GF-D8 (cell line): ENCODE measurements at places on chromosomes 3 and 15.

DNA sequence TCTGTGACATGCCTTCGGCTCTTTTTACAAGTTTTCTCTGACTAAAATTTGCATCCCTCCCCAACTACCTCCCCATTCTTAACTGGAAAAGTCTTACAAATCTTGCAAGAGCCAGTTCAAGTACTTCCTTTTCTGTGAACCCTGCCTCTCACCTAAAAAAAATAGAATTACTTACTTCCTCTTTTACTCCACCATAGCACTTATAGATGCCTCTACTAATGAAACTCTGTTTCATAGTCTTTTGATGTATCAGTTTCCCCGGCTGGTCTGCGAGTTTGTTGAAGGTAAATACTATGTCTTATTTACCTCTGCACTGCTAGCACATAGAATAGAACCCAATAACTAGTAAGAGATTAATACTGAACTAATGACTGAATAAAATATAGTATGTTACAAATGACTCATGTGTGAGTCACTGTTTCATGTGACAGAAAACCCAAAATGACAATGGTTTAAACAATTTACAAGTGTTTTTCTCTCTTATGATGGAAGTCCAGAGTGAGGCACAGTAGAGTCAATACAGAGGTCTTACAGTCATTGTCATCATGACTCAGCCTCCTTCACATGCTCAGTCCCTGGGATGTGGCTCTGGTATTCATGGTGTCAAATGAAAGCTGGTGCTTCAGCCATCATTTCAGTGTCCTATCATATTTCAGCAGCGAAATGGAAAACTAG lies 393.5 kb downstream of the RSL24D1 start:
- DNase-seq = peak; percentile 2

GRCh38 chr3:145719114-145719513 lies 441.9 kb downstream of the PLOD2 start:
- DNase-seq = no peak

DNA sequence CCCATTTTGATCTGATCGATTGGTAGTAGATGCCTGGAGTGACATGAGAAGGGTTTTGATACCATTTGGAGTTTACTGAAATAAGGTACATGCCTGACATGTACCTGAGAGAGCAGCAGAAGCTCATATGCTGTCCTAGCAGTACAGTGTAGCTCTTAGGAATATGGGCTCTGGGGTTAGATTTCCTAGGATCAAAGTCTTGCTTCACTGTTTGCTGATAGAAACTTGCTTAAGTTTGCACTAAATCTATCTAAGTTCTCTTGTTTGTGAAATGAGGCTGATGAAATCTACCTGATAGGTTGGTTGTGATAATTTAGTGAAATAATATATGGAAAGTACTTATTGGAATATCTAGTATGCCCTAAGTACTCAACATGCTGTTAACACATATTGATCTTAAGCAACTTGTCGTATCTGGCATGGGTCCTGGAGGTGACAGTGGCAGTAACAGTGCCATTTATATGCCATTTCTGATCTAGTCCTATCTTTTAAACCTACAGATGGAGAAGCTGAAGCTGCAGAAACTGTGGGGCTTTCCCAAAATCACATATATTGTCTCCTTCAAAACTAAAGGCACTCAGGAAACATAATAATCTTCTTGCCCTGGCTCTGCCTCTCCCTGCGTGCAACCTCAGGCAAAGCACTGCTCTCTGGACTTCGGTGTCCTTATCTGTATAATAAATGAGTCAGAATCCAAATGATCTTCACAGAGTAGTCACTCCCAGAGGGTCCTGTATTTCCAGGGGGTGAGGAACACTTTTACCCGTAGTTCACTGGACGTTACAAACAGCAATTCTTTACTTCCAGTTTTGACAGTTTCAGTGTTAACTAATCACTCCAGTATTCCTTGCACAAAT lies 223.6 kb upstream of the SETMAR start:
- DNase-seq = no peak

DNA sequence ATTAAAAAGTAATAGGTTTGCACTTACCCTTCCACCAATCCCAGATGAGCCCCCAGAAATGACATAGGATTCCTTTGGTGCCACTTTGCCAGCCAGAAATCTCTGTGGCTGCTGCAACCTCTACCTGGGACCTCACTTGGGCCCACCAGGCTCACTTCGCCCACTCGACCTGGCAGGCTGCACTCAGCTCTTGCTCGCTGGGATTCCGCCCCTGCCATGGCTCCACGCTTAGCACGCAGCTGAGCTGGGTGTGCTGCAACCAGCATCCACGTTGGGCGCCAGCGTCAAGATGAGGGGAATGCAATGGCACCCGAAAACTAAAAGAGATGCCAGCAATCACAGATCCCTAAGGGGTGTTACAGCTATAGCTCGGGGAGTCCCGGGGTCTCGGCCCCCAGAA lies 761.0 kb downstream of the NAALADL2 start:
- no peak for DNase-seq

- no peak for DNase-seq
Measured at GRCh38 chr3:169822540-169822939, 9.8 kb upstream of the LRRC34 start.

- DNase-seq = no peak
Measured at GRCh38 chr3:52397676-52398399, 47.1 kb downstream of the SEMA3G start.
